Activated T-helper 1 cell treated with anti-CD3 and anti-CD28 coated beads, Interleukin-12 subunit alpha, Interleukin-12 subunit beta, Interleukin-2, Interleukin-4 antibody, amounts not matched to agents 30 ng/mL and 10 ng/mL and 1 ng/mL, durations not matched to agents 14 hours and 24 hours and 36 hours (primary cell): ENCODE measurements at places on chromosomes 13 and 19. TPM values are rescaled to one million over a fixed set of nuclear protein-coding genes. Genes with fewer than 3 reads are reported as not detected.

The ANGPTL4 gene
- total RNA-seq: 2.3 and 3.8 TPM in 2 replicates

The LILRA2 gene
- total RNA-seq: not detected in 2 replicates

The ZNF708 gene
- 9.6 and 9.9 TPM in 2 replicates for total RNA-seq

The HCN2 gene
- 1.1 and 1.2 TPM in 2 replicates for total RNA-seq

- H3K27me3 ChIP-seq: no peaks in the 10 kb centered on the region
- no peak for DNase-seq
- peaks cover 14% of the 10 kb centered on the region for H3K36me3 ChIP-seq
- peaks cover 15% of the 10 kb centered on the region for H3K4me1 ChIP-seq
- H3K4me3 ChIP-seq: no peak overlapping the region
Measured at GRCh38 chr19:541699-542098, 2.2 kb upstream of the GZMM start.

The SLC15A1 gene
- total RNA-seq: not detected in 2 replicates

DNA sequence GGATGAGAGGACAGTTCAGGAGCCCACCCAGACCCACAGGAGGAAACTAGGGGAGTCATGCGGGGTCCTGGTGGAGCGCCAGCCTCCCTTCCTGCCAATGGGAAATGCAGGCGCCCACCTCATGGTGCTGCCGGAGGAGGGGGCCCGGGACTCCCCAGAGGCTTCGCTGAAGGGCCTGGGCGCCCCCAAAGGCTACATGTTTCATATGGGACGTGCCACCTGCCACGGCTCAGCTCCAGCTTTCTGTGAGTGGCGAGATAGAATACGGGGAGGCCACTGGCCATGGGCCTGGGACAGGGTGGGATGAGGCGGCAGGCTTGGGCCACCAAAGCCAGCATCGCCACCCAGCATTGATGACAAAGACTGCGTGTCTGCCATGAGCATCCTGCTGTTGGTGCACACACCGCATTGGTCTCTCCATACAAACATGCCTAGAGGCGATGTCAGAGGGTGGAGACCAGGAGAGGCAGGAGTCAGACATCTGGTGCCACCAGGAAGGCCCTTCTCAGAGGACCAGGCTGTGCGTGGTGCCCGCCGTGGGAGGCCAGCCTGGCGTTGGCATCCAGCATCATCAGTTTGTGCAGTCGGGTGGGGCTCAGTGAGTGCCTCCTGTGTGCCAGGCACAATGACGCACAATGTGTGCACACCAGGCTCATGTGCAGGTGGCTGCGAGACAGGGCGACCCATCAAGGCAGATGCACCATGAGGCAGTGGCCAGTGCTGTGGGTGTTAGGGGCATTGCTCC is 1.2 kb upstream of the F10 start:
- H3K4me3 ChIP-seq: no peak overlapping the region
- no peak for DNase-seq
- H3K36me3 ChIP-seq: no peaks in the 10 kb centered on the region
- H3K4me1 ChIP-seq: no peaks in the 10 kb centered on the region

DNA sequence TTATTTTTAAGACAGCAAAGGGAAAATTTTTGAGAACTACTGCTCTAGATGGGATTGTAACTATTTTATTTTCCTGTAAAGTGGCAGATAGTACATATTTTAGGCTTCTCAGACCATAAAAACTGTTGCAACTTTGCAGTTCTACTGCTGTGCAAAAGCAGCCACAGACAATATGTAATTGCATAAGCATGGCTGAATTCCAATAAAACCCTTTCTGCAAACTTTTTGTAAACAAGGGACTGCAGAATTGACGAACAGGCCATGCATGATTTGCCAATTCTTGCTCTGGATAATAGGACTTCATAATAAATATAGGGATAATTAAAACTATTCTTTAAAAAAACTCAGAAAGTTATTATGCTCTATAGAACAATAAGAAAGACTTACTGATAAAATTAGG is 149.1 kb downstream of the SLITRK5 start:
- H3K27me3 ChIP-seq: no peaks in the 10 kb centered on the region
- H3K27ac ChIP-seq: no peak overlapping the region
- H3K4me3 ChIP-seq: no peak overlapping the region
- no peak for DNase-seq

GRCh38 chr19:53981376-53981951 is 10.0 kb upstream of the CACNG6 start:
- no peak overlapping the region for H3K27ac ChIP-seq
- H3K27me3 ChIP-seq: peaks cover 35% of the 10 kb centered on the region
- DNase-seq: no peak
- peaks cover 6% of the 10 kb centered on the region for H3K36me3 ChIP-seq

DNA sequence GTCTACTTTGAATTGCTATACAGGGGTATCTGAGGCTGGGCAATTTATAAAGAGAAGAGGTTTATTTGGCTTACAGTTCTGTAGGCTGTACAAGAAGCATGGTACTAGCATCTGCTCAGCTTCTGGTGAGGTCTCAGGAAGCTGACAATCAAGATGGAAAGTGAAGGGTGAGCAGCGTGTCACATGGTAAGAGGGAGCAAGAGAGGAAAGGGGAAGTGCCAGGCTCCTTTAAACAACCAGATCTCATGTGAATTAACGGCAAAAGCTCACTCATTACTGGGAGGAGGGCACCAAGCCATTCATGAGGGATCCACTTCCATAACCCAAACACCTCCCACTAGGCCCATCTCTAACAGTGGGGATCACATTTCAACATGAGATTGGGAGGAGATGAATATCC is 222.4 kb downstream of the TDRD3 start:
- peaks cover 2% of the 10 kb centered on the region for H3K27me3 ChIP-seq
- H3K4me3 ChIP-seq: no peak overlapping the region
- H3K27ac ChIP-seq: no peak overlapping the region
- H3K4me1 ChIP-seq: no peaks in the 10 kb centered on the region
- no peaks in the 10 kb centered on the region for H3K36me3 ChIP-seq
